ENCODE measurements at places on chromosomes 2 and 18.
A peak's percentile ranks its signal among the peaks of the same experiment; 100 is the strongest.

DNA sequence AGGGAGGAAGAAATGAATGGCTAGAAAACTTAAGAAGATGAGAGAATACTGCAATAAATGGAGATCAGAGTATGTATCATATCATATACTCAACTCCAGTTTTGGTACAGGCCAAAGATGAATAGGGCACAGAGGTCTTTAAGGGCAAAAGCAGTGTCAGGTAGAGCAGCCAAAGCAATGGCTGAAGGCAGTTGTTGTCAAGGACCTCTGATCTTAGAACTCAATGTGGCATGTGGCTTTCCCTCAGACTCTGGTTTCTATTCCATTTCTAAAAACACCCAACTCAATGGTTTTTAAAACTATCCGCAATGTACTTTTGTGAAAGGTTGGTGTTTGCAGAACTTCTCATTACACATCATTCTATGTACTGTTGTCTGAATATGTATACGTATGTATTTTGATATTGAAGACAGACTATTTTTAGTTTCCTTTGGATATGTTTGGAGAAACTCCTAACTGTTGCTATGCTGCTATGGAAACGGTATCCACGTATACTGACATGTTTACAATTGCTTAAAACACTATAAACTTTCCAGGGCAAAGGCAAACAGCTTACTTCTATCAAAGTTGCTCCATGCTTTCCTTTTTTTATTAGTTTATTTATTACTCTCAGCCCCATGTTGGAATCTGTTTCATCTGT is 58.1 kb upstream of the PELI1 start:
- no peak for DNase-seq

DNA sequence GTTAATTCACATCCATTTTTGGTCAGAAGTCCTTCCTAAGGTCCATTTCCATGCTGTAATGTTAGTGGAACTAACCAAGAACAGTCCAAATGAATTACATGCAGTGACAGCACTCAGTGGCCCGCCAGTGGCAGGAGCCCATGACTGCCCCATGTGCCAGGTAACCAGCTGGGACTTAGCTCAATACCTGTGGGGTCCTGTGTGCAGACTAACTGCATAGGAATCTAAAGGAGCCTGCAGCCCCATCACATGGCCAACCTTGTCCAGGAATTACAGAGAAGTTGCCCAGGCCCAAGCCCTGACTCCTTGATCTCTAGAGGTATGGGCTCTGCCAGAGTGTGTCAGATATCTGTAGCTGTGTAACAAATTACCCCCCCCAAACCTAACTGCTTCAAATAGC is 35.4 kb upstream of the GPR17 start:
- no peak for DNase-seq

- DNase-seq, result no peak
Measured at GRCh38 chr2:10080536-10081304, 509 bp upstream of the CYS1 start.

GRCh38 chr18:35442701-35443100 is 55.1 kb downstream of the INO80C start:
- DNase-seq, result no peak

DNA sequence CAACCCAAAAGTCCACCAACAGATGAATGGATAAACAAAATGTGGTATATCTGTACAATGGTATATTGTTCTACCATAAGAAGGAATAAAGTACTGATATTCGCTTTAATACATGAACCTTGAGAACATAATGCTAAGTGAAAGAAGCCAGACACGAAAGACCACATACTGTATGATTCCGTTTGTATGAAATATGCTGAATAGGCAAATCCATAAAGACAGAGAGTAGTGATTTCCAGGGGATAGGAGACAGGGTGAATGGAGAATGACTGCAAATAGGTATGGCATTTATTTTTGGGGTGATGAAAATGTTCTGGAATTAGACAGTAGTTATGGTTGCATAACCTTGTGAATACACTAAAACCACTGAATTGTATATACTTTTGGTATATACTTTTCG is 28.6 kb upstream of the IHH start:
- DNase-seq, result no peak

DNA sequence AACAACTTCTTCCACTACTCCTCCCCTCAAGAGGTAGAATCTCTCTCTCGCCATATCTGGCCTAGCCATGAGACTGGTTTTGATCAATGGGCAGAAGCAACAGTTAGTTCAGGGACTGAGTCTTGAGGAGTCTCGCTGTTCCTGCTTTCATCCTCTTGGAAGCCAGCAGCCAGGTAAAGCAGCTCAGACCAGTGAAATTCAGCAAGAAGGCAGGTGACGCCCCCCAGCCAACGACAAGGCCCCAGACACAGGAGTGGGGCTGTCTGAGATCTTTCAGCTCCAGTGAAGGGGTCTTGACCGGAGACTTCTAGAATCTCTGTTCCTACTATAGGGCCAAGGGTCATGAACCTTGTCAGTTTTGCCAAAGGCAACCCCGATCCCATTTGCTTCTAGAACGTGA is 39.7 kb upstream of the ACAA2 start:
- DNase-seq, result no peak

DNA sequence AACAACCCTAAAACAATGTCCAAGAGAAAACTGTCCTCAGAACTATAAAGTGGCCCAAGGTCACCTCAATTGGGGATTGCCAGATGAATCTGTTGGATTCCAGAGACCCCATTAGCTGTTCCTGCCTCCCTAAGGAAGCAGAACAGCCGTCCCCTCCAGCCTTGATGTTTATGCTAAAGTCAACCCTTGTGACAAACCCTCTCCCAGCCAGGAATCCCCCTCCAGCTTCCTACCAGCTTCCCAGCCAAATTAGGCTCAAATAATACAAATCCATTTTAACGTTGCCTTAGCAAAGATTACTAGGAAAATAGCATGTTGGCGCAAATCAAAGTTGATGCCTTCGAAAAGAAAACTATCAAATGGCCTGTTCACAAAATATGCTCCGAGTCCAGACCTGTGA is 105.7 kb upstream of the DAPL1 start:
- DNase-seq, result no peak

GRCh38 chr2:241842620-241843211 is 16.0 kb downstream of the PDCD1 start:
- DNase-seq, result peak; percentile 51

DNA sequence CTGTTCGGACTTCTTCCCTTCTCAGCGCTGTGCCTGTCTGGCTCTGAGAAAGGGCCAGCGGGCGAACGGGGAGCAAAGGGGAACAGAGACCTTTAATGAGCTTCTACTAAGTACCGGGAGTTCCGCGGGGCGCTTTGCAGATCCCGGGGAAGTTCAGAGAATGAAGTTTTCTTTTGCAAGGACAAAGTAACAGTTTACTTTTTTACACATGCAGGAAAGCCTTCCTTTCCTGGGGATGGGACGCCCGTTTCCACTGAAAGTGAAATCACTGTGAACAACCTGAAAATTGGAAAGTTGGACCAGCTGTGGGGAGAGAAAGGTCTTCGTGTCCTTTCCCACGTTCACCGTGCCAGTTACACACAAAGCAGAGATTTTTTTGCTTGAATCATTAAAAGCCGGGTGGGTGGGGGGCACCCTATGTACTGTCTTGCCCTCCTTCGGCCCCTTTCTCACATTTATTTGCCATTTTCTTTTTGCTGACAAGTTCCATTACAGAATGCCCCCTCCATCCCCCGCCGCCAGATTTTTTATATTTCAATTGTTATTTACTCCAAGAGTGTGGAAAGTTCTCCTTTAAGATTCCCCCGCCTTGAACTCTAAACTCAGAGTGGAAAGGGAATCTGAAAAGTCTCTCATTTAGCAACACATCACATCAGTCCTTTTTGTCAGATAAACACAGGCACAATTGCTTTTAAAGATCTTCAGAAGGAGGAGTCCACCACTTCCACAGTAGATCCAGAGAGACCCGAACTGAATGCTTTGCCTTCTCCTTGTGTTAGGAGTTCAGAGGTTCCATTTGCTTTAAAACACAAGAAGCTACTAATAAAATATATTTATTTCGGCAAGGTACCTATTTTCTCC is 1.1 kb upstream of the FN1 start:
- no peak for DNase-seq

All from activated CD4-positive, CD25-positive, alpha-beta regulatory T cell treated with anti-CD3 and anti-CD28 coated beads, Interleukin-2, amount 50 U/mL, for 72 hours (primary cell).